ENCODE measurements at places on chromosomes 7 and 10.

DNA sequence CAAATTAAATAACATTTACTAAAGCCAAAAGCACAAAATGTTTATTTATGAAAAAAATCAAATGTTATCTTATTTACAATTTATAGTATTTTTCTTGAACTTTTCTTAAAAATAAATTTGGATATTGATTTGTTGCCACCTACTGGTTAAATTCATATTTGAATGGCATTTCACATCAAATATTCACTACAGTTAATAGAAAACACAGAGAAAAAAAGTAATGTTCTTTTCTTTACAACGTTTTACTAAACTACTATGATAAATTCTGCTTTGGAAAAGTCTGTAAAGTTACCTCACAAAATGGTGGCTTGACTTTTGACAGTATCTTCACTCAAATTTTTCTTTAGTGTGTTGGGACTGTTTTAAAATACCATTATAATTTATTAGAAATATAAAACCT is 52.7 kb downstream of the SRPK2 start:
- DNase-seq, result no peak

GRCh38 chr10:8898745-8899330 is 844.4 kb downstream of the GATA3 start:
- no peak for DNase-seq

DNA sequence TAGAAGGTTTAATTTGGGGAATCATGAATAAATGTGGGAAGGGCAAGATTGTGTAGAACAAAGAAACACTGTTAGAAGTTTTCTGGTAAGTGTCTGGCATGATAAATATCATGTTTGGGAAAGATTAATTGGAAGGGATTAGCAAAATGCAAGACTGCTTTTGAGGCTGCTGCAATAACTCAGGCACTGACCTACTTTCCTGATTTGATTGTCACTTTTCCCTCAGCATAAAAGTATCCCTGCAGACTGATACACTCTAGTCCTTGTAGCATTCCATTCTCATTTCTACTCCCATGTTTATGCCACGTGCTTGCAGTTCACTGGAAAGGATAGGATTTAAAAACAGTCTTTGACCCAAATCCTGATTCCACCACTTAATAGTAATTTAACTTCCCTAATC is 303.3 kb upstream of the SEMA3A start:
- no peak for DNase-seq

- DNase-seq, result no peak
Measured at GRCh38 chr10:111004016-111004415, 72.8 kb upstream of the ADRA2A start.

DNA sequence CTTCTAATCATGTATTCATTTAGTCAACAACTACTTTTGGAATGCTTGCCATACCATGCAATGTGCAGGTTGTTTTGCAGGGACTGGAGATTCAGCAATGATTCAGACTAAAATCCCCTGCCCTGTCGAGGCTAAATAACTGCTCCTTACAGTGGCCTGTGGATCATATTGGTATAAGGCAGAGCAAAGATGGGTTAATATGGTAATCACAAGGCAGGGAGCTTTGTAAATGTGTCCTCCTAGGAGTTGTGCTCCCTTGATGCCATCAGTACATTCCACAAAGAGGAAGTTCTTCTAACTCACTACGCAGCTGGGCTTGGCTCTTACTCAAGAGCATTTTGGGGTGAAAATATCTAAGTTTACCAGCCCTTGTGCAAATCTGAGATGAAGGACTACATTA is 614 bp upstream of the IFIT2 start:
- no peak for DNase-seq

GRCh38 chr10:113497198-113497597 is 55.7 kb upstream of the HABP2 start:
- DNase-seq, result no peak

DNA sequence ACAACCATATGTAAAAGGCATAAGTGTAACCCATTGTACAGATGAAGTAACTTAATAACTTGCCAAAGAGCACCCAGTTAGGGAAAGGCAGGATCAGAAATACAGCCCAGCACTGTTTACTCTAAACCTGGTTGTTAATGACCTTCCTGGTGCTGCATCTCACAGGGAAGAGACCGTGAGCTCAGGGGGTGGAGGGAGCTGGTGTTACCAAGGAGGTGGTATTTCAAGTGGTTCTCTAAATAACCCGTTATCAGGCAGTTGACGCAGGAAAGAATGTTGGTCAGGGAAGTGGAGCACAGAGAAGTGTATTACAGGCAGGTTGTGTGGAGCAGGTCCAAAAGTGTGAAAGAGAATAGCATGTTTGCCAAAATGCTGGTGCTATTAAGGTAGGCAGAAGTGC is 4.4 kb upstream of the ST7 start:
- no peak for DNase-seq

DNA sequence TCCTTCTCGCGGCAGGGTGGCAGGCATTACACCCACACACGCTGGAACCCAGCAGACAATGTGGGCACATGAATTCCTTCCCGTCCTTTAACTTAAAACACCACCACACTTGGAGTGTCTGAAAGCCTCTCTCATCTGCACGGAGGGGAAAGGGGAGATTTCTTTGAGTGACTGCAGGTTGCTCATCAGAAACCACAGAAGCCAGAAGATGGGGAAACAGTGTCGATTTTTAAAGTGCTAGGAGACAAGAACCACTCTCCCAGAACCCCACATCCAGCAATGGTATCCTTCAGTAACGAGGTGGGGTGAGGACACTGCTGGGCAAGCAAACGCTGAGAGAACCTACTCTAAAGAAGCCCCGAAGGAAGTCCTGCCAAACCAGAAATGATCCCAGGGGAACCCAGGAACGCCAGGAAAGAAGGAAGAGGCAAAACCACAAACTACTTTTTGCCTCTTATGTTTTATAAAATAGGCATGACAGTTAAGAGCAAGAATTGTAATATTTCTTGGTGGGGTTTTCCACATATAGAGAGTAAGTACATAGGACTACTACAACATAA is 254.3 kb downstream of the ELFN1 start:
- DNase-seq, result no peak

GRCh38 chr10:15379078-15379477 is 8.0 kb upstream of the FAM171A1 start:
- DNase-seq, result no peak

DNA sequence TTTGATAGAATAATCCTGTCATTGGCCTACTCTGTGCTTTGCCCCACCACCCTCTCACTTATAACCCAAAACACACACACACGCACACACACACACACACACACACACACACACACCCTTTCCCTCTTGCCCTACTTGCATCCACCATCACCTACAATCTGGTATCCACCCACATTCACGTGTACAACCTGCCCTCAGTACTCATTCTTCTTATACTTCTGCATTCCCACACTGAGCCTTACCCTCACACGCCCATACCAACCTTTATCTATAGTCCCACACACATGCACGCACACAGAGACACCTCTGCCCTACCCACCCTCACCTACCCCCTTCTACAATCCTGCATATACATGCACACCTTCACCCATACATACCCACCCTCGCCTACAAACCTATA is 10.8 kb upstream of the SRI start:
- no peak for DNase-seq

DNA sequence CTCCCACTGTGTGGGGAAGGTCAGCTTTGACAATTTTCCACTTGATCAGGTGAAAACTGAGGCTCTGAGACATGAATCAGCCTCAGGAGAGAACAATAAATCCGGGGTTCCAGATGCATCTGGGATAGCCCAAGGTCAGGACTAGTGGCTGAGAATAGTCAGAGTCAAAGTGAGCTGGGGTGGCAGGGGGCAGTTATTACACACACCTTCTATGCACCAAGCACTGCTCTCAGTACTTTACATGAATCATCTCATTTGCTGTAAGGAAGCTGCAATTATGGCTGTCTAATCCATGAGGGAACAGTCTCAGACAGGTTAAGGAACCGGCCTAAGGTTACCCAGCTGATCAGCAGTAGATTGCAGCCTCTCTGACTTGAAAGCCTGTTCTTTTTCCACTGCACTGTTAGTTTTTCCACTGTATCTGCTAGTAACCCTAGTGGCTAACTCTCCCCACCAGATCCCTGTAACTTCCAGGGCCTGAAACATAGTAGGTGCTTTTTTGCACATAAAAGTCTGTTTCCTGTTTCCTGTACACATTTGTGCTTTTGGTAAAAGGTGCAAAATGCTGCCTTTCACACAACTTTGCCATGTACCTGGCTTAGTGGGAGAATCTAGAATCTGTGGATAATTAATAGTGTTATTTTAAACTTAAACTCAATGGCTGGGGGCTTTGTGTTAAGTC is 125.9 kb downstream of the EMX2 start:
- no peak for DNase-seq

- no peak for DNase-seq
Measured at GRCh38 chr10:5373307-5373706, 8.5 kb downstream of the UCN3 start.

GRCh38 chr10:24425151-24425550 is 216.2 kb downstream of the KIAA1217 start:
- DNase-seq, result no peak

All from stimulated activated CD4-positive, alpha-beta T cell treated with anti-CD3 and anti-CD28 coated beads, TNF-alpha, amount 100 ng/mL, for 4 hours (primary cell).